ENCODE measurements at places on chromosomes 2 and 18.

GRCh38 chr18:24490539-24490938 lies 30.1 kb downstream of the HRH4 start:
- DNase-seq = no peak

- DNase-seq = no peak
Observed at GRCh38 chr18:6414118-6414722, 491 bp downstream of the L3MBTL4 start.

DNA sequence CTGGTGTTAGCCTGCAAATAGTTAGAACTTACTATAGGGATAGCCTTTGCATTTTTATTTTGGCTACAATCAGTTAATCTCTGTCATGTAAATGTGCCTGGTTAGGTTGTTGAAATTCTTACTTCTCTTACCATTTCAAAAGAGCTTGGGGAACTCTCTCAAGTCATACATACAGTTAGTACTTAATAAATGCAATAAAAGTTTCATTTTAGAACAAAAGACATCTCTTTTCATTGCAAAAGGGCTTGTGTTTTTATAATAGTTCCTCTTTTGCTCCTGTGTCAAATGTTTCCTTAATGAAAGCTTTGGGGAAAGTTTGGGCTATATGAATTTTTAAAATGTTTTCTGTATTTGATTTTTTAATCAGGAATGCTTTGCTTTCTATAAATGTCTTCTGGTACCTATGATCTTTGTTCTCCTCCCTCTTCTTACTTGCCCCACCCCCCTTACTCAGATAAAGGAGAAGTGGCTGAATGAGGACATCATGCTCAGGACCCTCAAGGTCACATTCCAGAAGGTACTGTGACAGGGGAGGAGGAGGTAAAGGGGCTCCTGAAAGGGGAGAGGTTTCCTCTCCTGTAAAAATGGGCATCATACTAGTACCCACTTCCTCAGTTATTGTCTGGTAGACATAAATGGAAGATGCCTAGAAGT lies 13.6 kb downstream of the PTPN18 start:
- no peak for DNase-seq

DNA sequence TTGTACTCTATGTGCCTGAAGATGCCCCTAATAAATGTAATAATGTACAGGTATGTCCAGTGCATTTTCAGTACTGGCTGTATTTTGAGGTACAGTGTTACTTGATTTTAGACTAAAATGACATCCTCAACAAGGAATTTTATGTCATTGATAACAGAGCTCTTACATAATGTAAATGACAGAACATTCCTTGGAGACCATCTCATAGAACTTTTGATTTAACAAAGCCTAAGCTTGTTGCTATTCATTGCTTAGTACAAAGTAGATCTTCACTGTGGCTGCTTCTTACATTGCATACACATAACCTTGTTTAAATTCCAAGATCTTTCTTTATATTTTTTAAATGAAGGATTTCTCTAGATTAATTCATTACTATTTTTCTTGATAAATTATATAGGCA lies 24.1 kb downstream of the DYNC1I2 start:
- no peak for DNase-seq

GRCh38 chr2:219670386-219670785 lies 43.0 kb downstream of the SLC4A3 start:
- DNase-seq = no peak

GRCh38 chr2:46999857-47000678 lies 84.5 kb upstream of the MCFD2 start:
- no peak for DNase-seq

DNA sequence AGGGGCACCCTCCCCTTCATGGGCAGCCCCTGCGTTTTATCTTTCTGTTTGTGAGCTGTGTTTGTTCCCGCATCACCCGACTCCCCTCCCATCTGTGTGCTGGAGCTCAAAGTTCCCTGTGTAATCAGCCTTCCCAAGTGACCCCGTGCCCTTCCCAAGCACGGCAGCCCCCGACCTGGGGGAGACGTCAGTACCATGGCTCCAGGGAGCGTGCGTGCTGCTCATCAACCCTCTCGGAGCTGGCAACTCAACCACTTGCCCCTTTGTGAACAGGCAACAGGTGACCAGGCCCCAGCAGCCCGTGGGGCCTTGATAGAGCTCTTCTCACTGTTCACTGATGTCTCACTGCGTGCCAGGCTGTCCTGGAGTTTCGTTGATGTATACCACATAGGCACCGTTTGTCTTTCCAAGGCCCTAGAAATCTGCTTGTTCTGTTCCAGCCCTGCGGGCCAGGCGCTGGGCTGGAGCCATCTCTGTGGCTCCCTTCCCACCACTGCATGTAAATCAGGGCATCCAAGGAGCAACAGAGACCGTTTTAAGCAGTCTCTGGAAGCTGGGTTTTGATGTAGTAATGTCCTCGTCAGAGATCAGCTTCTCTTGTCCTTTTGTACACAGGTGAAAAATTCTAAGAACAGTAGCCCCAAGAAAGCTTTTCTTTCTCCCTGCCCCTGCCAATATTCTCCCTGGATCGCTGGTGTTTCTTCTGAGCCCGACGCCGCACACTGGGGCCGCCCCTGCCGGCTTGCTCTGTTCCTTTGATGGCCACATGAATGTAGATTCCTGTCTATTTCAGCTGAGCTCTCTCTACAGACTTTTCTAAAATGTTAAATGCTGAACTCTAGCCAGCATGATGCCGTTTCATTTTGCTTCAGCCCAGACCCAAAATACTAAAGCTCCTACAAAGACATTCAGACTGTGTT lies 107.0 kb upstream of the PTPRM start:
- no peak for DNase-seq

- no peak for DNase-seq
Observed at GRCh38 chr18:39053571-39053970, 1488.0 kb upstream of the CELF4 start.

DNA sequence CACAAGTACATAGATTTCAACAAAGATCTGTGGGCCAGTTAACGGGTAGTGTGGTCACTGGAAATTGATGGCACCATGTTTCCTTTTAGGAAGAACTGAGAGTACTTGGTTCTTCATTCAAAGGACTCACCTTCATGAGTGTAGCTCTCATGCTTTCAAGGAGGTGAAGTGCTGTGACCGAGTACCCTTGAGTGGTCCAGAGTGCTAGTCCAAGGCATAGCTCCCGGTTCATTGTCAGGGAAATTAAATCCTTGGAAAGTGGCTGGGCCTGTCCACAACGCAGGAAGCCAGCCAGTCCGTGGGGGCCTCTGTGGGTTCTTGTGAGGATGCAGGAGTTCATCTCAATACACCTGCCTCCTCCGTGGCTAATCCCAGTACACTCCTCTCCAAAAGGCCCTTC lies 295.1 kb downstream of the GALR1 start:
- no peak for DNase-seq

DNA sequence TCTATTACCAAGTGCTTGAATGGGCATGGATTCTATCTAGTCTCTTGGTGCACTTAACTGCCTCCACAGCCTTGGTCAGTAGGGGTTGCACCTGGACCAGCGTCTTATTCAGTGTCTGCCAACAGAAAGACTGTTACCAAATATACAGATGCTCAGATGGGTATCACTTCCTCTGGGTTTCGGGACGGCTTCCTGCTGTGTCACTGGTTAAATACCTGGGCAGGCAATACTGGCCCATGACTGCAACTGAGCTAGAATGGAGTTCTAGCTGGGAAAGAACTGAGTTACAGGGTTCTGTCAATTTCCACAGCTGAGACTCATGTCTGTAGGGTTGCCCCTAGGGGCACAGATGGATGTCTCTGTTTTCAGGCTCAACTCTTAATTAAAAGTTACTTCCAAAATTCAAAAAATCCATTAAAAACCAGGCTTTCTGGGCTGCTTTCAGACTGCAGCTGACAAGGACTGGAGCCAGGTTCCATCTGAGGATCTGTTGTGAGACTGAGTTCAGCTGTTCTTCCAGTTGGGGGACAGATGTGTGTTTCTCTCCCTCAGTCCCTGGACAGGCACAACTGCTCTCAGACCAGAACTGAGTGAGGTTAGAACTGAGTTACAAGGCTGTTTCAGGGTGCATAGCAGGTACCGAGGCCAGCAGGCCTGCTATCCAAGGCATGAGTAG lies 789.6 kb upstream of the SLC8A1 start:
- DNase-seq = no peak

DNA sequence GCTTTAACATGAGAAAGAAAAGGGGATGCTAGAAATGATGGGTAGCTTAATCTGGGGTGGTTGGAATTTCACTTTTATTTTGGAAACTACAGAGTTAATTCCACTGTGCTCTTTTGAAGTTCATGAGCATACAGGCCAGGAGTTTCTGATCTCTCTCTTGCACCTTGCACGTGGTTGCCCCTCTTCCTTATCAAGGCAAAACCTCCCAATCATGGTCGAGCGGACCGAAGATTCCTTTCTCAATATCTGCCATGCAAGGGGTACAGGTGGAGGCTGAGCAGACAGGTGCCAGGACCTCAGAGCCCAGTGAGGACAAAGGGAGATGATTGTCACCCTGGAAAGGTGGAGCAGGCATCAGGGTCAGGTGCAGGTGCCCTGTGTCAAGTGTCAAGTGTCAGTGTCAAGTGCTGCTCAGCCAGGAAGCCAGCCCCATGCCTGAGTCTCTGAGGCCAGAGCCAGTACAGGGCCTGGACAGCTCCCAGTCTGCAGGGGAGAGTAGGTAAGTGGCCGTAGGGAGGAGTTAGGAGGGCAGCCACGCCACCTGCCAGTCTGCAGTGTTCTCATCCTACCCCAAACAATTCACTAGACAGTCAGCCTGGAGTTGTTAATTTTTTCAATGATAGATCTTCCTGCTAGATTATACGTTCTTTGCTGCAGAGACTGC lies 42.2 kb downstream of the LPIN1 start:
- DNase-seq = no peak

GRCh38 chr2:168311261-168311910 lies 64.0 kb upstream of the STK39 start:
- no peak for DNase-seq

GRCh38 chr2:176536439-176537133 lies 267.3 kb downstream of the MTX2 start:
- no peak for DNase-seq

DNA sequence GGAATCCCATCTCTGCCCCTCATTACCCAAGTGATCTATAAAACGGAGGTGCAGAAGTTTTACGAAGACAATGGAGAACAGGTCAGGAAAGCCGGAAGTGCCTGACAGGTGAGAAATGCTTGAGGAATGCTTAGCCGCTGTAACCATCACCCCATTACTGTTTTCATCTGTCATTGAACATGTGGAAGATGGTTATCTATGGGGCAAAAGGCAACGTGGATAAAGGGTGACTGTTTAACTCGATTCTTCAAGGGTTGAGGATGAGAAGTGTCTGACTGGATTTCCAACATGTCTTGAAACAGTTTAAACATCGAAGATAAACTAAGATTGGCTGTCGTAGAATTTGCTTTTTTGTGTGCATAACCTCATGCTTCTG lies 17.3 kb downstream of the HK2 start:
- DNase-seq = no peak

DNA sequence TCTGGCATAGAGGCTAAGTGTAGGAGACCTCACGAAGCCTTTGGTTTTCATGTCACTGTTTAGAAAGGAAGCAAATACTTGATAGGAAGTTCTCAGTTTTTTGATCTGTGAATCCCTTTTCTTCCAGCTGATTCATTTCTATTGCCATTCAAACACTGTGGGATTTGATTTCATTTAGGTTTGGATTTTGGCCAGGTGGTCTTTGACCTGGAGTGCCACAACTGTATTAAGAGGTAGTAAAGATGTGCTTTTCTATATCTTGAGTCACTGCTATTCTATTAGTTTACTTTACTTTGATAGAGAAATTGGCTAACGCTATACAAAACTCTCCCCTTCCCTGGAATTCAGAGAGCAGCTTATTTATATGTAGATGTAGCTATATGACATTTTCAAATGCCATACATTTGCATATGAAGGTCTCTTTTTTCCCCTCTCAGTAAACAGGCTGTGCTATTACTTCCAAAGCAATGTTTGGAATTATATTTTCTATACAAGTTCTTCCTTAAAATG lies 132.4 kb upstream of the CAVIN2 start:
- DNase-seq = no peak

GRCh38 chr2:63763391-63763941 lies 78.2 kb upstream of the UGP2 start:
- peak; percentile 52 for DNase-seq

GRCh38 chr2:190635781-190636180 lies 13.1 kb upstream of the NAB1 start:
- no peak for DNase-seq

DNA sequence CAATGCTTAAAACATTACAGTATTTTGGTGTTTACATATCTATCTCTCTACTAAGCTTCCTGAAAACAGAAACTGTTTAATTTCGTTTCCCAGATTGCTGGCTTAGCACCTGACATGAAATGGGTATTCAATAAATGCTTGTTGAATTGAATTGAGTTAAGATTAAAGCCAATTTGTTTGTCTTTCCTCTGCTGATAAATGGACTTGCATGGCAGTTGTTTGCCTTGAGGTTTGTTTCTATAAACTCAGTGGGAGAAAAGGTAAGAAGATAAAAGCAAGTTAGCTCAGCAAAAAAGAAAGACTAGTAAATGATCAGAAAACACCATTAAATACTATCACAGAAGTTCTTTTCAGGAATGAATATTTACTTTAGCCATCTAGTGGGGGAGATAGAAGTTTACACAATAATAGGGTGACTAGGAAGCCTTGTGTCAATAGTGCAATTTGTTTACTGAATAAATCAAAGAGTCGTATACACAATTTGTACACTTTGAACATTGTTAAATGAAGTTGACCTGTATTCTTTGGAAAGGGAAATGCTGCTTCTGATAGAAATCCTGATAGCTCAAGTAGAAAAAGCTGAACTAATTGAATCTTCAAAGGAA lies 754.5 kb upstream of the FAM98A start:
- no peak for DNase-seq

DNA sequence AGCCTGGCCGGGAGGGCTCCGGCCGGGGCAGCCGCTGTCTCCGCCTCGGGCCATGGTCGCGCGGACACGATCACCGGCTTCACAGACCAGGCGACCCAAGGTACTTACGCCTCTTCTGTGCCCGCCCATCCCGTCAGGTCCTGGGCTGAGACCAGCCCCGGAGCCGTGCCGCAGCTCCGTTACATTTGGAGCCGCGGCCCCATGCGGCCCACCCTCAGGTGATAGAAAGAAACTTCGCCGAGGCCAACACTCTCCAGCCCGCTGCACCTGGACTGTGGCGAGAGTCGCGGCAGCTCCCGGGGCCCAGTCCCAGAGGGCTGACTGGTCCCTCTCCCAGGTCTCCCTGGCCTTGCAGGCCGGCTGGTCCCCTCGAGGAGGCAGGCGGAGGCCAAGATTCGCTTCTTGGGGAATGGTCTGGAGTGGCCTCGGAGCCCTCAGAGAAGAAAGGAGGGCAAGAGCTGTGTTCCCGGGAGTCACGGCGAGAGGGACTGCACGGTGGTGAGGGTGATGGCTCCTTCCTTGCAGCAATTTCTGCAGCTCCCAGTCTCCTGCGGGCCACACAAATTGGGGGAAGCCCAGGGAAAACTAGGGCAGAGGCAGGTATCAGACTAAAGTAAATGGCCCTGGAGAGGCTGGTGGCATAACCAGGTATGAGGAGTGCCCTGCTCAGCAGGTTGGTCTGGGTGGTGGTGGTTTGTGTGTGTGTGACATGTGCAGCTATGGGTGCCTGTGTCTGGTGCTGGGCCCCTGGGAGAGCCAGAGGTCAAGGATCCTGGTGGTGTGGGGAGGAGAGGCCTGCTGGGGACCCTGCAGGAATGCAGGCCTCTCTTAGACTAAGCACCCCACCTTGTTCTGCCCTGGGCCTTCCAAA lies 822 bp downstream of the GDF7 start:
- no peak for DNase-seq

All from AG09309 (cell line).